ENCODE measurements at places on chromosomes 1 and 21. TPM values are rescaled to one million over a fixed set of nuclear protein-coding genes. Genes with fewer than 3 reads are reported as not detected.
A peak's percentile ranks its signal among the peaks of the same experiment; 100 is the strongest.

SLC6A17 gene
- under 0.01 TPM for total RNA-seq

PRELP gene
- total RNA-seq, result 42.0 TPM

DNA sequence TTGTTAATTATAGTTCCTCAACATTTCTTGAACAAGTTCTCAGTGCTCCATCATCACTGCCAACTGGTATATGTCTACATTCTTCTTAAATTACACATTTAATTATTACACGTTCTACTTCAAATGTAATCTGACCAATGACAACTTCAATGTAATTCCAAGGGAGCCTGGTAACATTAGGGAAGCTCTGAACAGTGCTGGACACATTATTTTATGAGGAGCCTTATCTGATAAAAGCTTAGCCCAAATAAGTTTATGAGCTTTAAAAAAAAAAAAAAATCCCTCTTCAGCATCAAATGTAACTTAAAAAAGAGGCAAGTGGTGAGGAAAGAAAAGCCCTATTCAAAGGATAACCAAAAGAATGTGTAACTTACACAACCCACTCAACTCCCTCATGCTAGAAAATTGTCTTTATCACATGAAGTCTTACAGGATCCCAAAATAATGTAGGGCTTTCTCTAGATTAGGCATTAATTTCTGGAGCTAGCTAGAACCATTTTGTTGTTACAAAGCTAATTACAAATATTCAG lies 35.2 kb upstream of the ABCA4 start:
- H3K27ac ChIP-seq, result no peak overlapping the region
- no peaks in the 10 kb centered on the region for H3K36me3 ChIP-seq
- H3K4me1 ChIP-seq, result no peaks in the 10 kb centered on the region
- H3K27me3 ChIP-seq, result no peaks in the 10 kb centered on the region
- no peak for DNase-seq
- no peak overlapping the region for H3K4me3 ChIP-seq

- no peaks in the 10 kb centered on the region for H3K36me3 ChIP-seq
- H3K4me1 ChIP-seq, result no peaks in the 10 kb centered on the region
- DNase-seq, result no peak
- no peaks in the 10 kb centered on the region for H3K27me3 ChIP-seq
- peak overlapping the region; percentile 74 for H3K27ac ChIP-seq
These were observed 40.0 kb downstream of the RCAN1 start for GRCh38 chr21:34574601-34575529.

SPATA17 gene
- 1.3 TPM for total RNA-seq

Data from breast epithelium (tissue), 4 donors.